Immature natural killer cell (primary cell): ENCODE measurements at places on chromosomes 2 and 18. TPM values are rescaled to one million over a fixed set of nuclear protein-coding genes. Genes with fewer than 3 reads are reported as not detected.
A peak's percentile ranks its signal among the peaks of the same experiment; 100 is the strongest.

DNA sequence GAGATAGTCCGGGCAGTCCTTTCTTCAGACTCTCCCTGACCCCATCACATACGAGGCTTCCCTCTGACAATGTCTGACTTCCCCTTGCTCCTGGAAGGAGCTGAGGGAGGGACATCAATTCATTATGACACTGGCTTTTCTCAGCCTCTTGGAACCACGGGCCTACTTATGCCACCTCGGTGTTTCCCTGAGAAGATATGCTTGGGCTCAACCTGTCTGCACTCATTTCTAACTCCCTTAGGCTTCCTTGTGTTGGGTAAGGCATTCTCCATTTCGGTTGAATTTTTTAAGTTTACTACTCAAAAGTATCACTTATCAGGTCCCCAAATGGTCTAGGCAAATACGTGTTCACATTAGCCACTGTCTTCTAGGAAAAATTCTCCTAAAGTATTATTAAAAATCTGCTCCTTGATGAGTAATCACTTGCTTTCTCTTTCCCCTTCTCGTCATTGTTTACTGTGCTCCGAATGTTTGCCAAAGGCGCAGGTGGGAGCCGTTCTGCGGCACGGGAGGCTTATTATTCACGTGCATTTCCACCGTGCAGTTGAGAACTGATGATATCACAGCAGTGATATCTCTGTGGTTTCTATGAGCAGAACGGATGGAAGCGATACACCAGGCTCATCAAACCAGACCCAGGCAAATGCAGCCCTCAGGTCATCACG lies 33.1 kb downstream of the ARL4C start:
- peak; percentile 49 for DNase-seq

- no peak for DNase-seq
Measured at GRCh38 chr18:59008302-59008974, 131.2 kb upstream of the SEC11C start.

DNA sequence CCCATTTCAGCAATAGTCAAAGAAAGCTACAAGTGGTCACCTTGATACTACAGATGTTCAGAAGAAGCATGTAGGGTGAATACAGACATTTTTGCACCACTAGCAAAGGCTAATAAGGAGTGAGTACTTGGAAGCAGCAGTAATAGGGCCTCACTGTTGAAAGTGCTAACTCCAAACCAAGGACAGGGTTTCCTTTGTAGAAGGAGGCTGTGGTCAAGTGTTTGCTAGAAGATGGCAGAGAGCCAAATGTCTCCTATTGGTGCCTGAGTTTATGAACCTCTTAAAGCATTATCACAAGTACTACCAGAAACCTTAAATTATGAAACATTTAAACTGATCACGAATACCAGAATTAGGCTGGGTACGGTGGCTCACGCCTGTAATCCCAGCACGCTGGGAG lies 308.1 kb downstream of the ZEB2 start:
- DNase-seq: no peak

ZSWIM2 gene
- polyA plus RNA-seq: not detected

FN1 gene
- polyA plus RNA-seq: not detected

MAP3K20 gene
- 1.5 TPM for polyA plus RNA-seq
